Myocyte (in vitro differentiated cells): ENCODE measurements at places on chromosomes 11 and 22.
A peak's percentile ranks its signal among the peaks of the same experiment; 100 is the strongest.

- no peak for DNase-seq
These were observed 5.0 kb downstream of the HEPACAM start for GRCh38 chr11:124930799-124931198.

DNA sequence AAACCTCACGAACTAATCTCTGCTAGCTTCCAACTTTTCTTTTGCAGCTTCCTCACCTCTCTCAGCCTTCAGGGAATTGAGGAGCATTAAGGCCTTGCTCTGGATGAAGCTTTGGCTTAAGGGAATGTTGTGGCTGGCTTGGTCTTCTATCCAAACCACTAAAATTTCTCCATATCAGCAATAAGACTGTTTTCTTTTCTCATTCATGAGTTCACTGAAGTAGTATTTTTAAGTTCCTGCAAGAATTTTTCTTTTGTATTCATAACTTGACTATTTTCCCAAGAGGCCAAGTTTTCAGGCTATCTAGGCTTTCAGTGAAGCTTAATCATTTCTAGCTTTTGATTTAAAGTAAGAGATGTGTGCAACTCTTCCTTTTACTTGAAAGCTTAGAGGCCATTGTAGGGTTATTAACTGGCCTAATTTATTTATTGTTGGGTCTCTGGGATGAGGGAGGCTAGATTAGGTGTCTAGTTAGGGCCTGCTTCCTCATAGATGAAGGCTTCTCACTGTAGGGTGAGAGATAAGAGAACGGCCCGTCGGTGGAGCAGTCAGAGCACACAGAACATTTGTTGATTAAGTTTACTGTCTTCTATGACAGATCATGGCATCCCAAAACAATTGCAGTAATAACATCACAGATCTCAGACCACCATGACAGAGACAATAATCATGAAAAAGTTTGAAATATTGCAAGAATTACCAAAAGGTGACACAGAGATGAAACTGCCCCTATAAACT is 33.2 kb downstream of the CSF2RB start:
- no peak for DNase-seq

GRCh38 chr22:49716441-49716840 is 111.2 kb downstream of the BRD1 start:
- DNase-seq, result no peak

- no peak for DNase-seq
These were observed 175.0 kb upstream of the TMEM45B start for GRCh38 chr11:129640671-129641070.

DNA sequence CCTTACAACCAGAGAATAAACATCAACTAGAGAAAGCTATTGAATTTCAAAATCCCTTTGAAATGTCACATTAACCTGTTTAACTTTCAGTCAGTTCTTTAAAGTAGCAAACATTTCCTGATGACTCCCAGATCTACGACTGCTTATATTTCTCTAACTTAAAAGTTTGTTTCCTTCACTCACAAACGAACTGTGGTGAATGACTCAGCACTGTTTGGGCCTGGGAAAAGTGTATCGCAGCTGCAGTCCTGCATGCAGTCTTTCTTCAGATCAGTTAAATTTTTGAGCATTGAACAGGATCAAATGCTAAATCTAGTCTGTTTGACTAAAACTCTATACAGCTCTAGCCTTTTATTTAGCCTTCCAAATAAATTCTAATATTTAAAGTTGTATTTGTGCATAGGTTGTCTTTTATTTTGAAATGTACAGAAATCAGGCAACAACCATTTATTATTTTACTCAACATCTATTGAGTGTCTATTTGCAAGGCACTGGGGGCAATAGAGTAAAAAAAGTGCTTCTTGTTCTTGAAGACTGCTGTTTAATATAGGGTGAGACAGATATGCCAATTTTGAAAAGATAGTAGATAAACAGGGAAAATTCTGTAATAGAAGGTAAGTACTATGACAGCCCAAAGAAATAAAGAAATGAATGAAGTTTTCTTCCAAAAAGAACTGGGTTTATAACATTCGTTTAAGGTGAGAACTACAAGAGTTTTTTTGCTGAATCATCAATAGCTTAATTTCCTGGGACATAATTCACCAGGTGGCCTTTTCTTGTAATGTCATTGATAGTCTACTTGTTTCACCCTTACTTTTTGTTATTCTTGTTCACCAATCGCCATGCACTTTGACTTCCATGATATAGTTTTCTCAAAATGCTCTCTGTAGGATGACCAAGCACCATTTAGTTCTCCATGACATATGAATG is 235.4 kb downstream of the METTL15 start:
- DNase-seq, result peak; percentile 78

DNA sequence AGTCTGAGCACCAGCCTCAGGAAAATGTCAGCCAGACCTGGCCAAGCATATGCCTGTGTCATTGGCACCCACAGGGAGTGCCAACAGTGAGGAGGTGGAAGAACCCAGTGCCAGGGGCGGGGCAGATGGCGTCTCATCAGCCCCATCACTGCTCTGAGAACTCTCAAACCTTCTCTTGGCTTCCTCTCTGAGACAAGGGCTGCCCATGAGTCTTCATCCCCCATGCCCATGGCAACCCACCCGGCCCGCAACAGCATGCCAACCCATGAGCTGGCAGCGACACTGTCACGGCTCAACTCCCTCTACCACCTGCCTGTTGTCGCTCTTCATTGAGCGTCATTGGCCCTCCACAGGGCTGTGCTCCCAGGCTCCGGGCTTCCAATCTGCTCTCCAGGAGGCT is 340.5 kb downstream of the BUD13 start:
- no peak for DNase-seq

DNA sequence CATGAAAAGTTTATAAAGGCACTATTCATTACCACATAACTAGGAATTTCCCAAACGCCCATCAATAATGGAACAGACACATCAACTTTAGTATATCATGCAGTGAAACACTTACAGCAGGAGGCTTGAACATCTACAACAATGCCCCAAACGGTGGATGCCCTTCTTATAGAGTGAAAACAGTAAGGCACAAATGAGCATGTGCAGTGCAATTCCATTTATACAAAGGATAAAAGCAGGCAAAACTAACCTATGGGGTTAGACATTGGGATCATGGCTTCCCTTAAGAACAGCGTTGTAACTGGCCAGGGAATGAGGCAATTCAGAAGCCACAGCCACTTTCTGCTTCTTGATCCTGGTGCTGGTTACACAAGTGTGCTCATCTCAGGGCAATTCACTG is 1363.0 kb downstream of the TBC1D22A start:
- no peak for DNase-seq

DNA sequence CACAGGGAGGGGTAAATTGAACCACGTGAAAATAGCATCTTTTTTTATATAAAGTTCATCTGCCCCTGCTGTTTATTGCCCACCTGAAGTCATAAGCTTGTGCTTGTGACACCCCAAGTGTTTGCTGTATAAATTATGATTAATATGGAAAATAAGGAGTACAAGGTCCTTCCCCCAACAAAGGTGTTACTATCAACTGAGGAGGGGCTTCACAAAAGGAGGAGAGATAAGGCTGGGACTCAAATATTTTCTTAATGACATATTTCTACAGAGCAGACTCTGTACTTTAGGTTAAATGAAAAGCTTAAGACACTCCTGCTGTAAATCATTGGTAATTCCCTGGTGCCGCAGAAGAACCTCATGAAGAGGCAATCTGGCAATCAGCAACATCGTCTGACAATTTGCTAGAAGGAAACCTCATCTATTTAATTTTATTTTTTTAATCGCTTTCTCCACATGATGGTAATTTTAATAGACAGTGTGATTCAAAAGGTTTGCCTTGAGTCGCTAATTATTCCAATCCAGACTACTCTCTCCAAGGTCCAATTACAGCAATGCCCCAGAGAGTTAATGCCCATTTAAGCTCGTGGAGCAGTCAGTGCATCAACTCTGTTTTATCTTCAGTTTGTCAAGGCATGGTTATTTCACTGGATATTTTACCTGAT is 1432.4 kb downstream of the FAM181B start:
- DNase-seq, result no peak

- DNase-seq, result no peak
These were observed 73.4 kb upstream of the PARVG start for GRCh38 chr22:44107340-44107739.

GRCh38 chr11:128039140-128040021 is 548.0 kb downstream of the ETS1 start:
- DNase-seq, result peak; percentile 98

DNA sequence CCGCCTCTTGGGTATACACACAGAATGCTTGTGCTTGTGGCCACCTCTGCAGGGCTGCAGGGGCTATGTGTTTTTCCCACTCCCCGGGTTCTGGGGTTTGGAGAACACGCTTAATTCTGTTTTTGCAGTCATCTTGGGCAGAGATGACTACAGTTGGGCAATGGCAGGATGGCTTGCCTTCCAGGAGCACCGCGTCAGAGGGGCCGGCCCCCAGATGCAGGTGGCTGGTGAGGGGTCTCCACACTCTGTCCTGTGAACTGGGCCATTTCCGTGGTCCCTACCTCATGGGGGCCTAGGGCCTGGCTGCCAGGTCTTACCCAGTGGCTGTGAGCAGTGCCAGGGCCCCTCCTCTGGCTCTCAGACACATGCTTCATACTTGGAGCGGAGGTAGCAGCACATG is 68.3 kb downstream of the CTTN start:
- DNase-seq, result no peak

- no peak for DNase-seq
These were observed 4.2 kb upstream of the TFIP11 start for GRCh38 chr22:26516503-26516902.

DNA sequence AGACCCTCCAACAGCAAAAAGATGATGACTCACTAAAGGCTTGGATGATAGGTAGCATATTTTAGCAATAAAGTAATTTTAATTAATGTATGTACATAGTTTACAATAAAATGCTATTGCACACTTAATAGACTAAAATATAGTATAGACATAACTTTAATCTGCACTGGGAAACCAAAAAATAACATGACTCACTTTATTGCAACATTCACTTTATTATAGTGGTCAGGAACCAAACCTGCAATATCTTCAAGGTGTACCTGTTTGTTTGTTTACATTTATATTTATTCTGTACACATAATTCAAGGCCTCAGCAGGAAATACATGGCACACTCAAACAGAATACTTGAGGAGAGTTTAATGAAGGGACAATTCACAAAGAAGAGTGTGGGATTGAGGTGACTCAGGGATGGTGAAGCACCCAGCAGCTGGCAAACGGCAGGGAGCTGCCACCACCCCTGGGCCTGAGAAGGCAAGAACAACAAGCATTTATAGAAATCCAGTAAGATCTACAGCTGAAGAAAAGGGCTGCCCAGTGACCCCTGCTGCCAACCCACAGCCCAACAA is 51.5 kb upstream of the POU2AF2 start:
- DNase-seq, result peak; percentile 35

DNA sequence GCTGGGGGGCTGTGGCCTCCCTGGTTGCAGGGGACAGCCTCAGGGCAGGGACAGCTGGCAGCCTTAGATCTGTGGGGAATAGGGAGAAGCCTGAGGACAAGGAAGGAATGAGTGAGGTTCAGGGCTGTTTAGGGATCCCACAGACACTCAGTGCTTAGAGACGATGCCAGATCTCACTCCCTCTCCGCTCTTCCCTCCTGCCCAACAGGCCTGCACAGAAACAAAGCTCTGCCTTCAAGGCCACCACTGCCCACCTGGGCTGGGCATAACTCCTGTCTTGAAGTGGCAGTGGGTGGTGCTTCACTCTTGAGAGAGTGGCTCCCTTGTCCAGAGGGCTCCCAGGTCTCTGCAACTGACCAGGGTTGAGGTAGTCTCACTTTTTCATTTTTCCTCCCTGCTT is 13.1 kb upstream of the CENATAC start:
- no peak for DNase-seq

DNA sequence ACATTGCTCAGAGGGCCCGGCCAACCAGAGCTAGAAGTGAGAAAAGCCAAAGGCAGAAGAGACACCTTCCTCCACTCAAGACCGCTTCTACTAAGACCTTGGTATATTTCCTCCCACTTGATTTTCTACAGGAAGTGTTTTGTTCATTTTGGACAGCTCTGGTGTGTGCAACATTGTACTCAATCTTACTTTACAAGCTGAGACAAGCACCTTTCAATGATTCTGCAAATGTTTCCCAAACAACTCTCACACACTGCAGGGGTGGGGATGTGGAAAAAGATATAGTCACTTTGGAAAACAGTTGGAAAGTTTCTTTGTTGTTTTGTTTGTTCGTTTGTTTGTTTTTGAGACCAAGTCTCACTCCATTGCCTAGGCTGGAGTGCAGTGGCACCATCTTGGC is 15.7 kb downstream of the MYO18B start:
- no peak for DNase-seq

- DNase-seq, result no peak
These were observed 227.1 kb downstream of the CEP164 start for GRCh38 chr11:117554601-117555333.

DNA sequence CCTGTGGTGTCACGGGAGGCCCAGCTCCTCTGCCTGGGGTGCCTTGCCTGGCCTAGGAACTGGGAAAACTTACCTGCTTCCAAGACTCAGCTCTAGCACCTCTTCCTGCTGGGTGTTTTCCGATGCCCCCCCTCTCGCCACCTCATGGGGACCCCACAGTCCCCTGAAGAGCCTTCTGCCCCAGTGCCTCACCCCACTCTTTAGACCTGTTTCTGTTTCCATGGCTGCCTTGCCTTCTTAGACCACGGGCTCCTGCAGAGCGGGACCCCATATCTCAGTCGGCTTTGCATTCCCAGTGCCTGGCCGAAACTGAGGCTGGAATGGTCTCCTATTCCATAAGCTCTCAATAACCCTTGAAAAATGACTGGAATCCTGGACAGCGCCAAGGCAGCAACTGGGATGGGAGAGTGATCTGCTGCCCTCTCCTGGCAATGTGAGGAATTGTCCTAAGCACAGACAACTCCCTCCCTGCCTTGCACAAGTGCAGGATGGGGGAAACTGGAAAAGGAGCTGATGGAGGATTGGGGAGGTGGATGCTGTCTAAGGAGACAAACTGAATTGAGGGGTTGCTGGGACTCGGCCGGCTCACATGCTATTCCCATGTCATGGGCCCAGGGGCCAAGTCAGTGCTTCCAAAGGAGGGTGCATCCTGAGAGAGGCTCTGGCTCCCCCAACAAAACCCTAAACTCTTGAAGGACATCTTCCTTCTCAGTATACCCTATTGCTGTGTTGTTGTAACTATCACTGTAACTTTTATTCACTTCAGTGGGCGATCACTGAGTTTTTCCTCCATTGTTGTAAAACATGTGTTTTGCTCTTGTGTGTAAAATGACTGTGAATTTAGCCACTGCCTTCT is 26.6 kb upstream of the IL17RA start:
- DNase-seq, result peak; percentile 78

DNA sequence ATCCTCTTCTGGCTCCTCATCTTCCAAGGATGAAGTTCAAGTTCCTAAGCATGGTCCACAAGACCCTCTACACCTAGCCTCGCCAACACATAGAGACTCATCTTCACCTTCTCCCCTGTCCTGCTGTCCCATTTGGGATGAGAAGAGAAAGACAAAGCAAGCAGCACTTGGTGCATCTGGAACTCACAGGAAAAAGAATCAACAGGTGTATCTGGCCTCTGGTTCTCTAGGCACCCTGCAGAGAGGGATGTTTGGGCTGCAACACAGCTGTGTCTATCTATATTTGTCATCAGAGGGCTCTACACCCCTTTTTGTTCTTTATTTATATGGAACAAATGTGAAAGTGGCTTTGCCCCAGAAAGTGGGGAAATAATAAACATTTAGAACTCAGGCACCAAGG is 82.1 kb upstream of the GALNT18 start:
- DNase-seq, result no peak
